Activated CD4-positive, alpha-beta T cell treated with anti-CD3 and anti-CD28 coated beads for 1 hour (primary cell): ENCODE measurements at places on chromosomes 1 and 21.

DNA sequence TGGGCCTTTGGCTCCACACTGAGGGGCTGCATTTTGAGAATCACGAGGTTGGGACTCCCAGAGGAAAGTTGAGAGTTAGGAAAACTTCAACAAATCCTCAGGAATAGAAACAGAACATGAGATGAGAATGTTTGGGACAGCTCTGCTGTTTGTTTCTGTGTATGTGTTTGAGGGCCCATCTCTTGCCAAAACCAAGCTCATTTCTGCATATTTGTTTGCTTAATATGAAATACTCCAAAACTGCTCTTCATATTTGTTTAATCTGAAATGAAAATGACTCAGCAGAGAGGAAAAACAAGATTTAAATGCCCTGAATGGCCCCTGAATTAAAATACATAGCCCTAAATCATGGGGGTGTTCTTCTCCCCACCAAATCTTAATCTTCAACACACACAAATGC lies 78.1 kb downstream of the DDR2 start:
- DNase-seq = no peak

DNA sequence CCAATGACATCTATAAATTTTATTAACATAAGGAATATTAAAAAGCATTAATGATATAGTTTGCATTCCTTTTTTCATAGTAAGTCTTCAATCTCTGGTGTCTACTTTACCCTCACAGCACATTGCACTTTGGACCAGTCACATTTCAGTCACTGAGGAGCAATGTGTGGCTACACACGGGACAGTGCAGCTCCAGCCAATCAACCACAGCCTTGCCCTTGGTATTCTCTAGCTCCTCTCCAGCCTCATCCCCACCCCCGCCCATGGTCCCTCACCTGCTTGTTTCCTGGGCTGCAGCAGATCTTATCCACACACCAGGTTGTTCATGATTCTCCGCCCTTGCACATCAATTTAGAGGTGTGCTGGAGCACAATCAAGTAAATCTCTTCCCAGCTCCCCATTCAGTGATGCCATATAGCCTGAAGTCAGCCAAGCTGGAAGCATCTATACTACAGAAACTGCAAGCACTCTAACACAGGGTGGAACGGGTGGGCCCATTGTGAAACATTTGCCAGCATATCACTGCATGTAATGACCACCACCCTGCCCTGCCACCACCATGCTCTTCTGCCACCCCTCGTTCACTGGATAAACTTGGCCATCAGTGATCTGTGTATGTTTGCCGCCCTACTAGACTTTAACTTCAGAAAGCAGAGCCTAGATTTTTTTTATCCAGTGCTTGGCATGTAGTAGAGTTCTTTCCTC lies 93.0 kb upstream of the SLC44A3 start:
- no peak for DNase-seq

GRCh38 chr21:16211339-16212303 lies 481.8 kb downstream of the USP25 start:
- no peak for DNase-seq

- DNase-seq = no peak
Observed at GRCh38 chr1:235017191-235017590, 111.4 kb downstream of the TOMM20 start.

- no peak for DNase-seq
Observed at GRCh38 chr1:182888736-182889531, 49.8 kb downstream of the DHX9 start.

DNA sequence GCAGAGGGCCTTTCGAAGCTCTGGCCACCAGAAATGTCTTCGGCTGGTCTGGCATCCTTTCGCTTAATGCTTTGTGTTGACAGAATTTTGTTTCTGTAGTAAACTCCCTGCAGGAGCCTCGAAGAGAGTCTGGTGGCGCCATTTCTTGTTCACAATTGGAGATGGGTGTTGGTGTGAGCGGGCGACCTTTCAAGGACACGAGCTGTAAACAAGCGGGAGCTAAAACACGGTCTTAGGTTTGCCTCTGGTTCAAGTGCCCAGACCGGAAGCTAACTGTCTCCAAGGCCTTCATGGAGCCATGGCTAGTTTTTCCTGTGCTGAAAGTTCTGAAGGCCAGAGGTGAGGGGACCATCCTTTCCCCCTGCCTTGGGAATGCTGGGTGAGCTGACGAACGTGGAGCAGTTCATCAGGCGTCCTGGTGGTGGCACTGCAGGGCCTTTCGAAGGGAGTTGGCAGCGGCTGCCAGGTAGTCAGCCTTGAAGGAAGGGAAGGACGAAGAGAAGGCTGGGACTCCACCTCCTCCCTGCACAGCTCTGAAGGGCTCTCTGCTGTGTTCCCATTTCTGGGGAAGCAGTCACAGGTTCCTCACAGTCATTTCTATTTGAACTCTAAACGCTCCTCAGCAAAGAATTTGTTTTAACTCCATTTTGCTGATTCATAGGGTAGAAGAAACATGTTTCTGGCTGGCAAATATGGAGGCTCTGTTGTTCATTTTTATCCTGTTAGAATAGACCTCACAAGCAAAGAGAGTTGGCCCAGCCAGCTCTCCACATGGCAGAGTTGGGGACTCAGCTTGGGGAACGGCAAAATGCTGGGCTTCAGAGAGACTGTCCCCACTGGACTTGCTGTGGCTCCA lies 35.2 kb downstream of the URB2 start:
- DNase-seq = peak; percentile 60

- DNase-seq = no peak
Observed at GRCh38 chr1:7636795-7637526, 134.1 kb upstream of the VAMP3 start.

DNA sequence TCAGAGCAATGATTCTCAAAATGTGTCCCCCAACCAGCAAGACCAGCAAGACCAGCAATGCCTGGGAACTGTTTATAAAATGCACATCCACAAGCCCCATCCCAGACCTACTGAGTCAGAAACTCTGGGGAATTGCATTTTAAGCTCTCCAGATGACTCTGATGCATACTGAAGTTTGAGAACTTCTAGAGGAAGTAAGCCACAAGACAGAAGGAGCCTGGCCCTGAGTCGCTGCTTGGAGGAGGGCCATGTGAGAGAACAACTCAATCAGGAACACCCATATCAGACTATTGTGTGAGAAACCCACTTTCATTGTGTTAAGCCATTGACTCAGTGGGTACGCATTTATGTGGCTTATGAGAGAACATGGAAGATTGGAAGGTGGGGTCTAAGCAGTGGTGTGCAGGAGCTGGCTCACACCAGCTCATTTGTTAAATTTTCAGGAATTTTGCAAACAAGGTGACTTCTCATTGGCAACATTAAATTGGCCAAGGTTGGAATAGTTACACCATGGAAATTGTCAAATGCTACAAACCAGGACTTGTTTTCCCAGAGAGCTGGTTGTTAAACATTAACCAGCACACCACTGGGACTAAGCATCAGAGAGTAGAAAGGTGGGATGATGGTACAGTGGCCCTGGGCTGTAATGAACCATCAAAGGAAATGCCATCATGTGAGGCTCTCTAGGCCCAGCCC lies 38.9 kb downstream of the ATP1A1 start:
- no peak for DNase-seq

DNA sequence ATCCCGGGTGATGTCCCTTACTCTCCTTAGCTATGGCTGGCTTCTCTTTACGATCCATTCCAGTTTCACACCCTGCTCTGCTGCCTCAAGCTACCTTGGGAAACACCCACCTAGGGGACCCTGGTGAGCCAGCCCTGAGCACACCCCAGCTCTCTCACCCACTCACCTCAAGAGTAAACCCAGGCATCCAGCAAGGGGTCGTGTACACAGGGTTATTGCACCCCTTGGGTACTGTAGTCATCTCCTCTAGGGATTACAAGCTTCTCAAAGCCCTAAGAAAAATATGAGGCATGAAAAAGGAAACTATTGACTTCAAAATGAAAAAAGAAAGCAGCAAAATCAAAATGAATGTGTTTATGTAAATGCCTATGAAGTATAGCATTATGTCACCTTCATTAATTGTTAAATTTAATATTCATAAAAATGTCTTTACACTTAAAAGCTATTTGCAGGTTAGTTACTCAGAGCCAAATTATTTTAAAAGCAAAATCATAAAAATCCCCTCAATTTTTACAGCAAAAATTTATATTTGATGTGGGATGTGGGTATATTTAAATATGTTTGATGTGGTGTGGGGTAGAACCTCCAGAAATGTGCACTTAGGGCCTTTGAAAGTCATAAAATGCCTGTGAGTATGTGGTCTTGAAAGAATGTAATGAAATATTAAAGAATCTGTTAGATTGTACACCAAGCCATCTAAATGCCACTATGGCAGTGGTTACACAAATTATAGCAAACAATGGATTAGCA lies 190.3 kb downstream of the C1orf94 start:
- DNase-seq = no peak

- DNase-seq = no peak
Observed at GRCh38 chr1:113846391-113847035, 25.0 kb downstream of the PTPN22 start.

GRCh38 chr1:29122682-29123052 lies 1.0 kb downstream of the TMEM200B start:
- no peak for DNase-seq

DNA sequence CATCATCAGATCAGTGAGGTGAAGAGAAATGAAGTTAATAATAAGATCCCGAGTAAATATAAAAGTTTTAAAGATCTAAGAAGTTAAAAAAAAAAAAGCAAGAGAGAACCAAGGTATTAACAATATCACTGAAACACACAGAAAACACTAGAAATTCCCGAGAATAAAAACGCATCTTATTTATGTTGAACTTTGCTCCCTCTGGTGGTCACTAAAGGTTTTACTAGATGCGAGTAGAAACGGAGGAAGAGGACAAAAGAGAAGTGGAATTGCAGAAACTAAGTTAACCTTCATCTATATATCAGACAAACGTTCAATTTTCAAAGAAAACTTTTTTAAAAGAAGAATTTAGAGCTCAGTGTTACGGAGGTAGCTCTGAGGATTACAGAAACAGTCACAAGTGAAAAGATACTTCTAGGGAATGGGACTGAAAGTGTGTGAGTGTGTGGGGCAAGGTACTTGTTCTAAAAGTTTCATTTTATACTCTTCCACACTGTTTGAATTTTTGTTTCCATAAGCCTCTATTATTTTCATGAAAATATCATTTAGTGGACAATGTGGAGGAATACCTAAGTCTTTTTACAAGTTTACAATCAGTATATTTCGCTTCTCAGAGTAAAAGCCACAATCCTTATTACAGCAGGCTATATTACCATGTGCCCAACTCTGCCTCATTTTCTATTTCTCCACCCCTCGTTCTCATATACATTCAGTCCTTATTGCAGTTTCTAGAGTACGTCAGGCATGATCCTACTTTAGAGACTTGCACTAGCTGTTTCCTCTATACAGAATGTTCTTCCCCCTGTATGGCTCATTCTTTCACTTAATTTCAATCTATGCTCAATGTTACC lies 19.7 kb downstream of the ACBD6 start:
- DNase-seq = no peak

GRCh38 chr1:89277725-89278124 lies 5.1 kb upstream of the GBP5 start:
- no peak for DNase-seq

DNA sequence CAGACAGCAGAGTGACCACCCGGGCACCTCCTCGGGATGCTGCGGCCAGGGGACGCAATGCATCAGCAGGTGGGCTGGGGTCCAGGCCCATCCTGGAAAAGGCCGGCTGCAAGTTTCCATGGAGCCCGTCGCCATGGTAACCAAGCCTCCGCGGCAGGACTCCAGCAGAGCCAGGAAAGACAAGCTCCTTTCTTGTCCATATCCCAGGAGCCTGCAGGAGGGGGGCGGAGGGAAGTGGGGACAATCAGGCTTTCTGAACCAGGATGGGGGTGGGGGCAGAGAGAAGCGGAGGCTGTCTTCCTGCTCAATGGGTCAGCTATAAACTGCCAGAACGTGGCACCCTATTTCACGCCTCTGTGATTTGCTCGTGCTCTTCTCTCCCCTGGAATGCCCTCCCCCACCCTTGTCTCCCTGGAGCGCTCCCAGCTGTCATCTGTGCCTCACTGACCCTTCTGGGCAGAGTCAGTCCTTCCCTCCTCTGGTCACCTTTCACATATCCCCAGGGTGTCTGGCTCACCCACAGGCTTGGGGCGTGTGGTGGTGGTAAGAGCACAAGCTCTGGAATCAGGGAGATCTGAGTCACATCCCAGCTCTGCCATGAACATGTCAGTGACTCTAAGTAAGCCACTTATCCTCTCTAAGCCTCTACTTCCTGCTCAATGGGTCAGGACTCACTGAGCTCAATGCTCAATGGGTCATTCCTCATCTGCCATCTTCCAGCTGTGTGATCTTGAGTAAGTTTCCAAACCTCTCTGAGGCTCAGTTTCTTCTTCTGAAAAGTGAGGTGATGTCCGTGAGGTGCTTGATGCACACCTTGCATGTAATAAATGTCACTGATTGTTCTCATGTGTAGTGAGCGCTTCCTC lies 58.9 kb upstream of the LAPTM5 start:
- DNase-seq = no peak

GRCh38 chr1:1291548-1292441 lies 11.6 kb downstream of the SCNN1D start:
- DNase-seq = peak; percentile 55

- no peak for DNase-seq
Observed at GRCh38 chr1:109304226-109304920, 2.4 kb downstream of the MYBPHL start.

- no peak for DNase-seq
Observed at GRCh38 chr1:171736196-171736595, 5.7 kb downstream of the VAMP4 start.
